ENCODE measurements at places on chromosomes 5 and 9.

GRCh38 chr5:53110156-53110555, 599 bp upstream of the MOCS2 start:
- no peak for DNase-seq

DNA sequence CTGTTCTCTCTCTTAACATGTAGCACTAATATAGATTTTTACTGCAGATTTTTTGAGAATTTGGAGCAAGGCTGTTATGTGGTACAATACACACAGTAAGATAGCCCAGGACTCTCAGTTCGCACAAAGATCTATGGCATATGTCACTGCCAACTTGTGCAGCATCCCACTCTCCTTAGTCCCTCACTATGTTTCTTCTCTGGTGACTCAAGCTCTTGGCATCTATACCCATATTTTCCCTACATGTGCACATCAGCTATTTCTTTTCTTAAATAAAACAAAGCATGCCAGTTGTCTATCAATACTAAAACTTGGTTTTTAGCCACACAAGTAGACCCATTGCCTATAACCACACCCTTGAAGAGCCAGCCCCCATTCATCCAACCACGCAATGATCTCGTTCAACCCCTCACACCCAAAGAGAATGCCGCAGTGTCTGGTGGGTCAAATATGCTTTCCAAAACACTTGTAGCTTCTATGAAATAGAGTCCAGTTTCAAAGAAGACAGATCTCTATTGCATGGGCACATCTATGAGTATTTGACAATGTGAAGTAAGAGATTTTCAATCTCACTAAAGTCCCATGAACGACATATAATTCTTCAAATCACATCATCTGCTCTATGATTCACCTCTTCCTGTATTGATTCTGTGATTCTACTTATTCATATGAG, 18.2 kb upstream of the IL7R start:
- no peak for DNase-seq

GRCh38 chr9:88106492-88106891, 31.8 kb downstream of the SPATA31C2 start:
- no peak for DNase-seq

DNA sequence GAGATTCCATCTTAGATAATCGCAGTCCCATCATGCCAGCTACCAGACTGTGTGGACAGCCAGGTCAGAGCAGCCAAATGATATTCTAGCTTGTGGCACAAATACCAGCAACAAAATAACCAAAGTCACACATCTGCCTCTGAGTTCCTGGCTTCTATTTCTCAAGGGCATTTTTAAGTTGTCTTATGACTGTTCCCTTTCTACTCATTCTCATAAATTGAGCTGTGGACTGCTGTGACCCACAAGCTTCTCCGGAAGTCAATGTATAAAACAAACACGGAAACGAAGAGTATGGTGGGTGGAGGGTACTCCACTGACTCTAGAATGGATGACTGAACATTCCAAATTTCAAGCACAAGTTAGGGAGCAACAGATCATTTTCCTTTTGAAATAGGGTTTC, 43.9 kb downstream of the PDCD1LG2 start:
- DNase-seq = no peak

GRCh38 chr5:180007582-180007981, 64.0 kb downstream of the RNF130 start:
- DNase-seq = no peak

- DNase-seq = no peak
Measured at GRCh38 chr9:16616686-16617085, 253.8 kb downstream of the BNC2 start.

DNA sequence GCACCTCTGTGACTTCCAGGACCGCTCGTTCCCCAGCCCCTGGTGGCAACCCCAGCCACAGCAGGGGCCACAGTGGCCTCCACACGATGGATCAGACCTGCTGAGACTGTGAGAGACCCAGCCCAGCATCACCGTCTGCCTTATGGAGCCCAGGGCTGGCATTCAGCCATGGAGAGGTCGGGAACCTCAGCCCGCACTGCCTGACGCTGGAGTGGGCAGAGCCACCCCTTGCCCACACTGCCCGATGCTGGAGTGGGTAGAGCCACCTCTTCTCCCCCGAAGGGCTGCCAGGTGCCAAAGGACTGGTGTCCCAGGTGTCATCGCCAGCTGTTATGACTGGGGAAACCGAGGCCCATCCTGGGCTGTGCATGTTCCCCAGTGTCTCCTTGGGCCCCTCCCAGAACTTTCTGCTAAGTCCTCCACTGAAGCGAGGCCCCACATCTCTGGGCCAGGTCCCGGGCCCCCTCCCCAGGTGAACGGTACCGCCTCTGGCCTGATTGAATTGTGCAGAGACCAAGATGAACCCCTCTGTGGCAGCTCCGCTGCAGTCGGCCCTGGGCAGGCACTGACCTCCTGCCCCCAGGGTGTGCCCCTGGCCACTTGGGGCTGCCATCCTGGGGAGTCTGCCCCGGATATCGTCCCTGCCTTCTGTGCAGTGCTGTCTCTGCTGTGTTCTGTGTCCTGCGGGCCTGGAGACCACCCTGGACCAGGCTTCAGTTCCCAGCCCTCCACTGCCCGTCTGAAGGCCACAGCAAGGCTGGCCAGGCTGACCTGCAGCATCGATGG, 137.1 kb downstream of the ADAMTS2 start:
- DNase-seq = no peak

DNA sequence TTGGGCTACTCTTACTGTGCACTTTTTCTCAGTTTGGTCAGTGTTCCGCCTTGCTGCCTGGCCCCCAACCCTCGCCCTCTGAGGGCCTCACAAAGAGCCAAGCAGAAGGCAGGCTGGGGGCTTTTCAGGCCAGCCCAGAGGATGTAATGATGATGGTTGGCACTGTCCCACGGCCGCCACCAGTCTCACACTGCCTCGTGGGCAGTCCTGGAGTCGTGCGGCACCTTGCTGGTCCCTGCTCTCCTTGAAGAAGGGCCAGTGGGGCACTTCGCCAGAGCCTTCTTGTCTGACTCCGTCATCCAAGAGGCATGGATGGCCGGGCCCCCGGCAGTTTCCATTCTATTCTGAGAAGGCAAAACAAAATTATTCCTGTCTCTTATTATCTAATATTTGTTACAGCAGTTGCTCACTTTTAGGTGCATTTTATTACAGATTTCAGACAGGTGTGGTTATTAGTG, 21.0 kb downstream of the TENT4A start:
- no peak for DNase-seq

- peak; percentile 57 for DNase-seq
Measured at GRCh38 chr9:20558566-20559016, 63.7 kb downstream of the MLLT3 start.

GRCh38 chr9:77588271-77588937, 59.7 kb downstream of the GNA14 start:
- DNase-seq = no peak

- no peak for DNase-seq
Measured at GRCh38 chr9:69371001-69371400, 46.0 kb downstream of the ENTREP1 start.

DNA sequence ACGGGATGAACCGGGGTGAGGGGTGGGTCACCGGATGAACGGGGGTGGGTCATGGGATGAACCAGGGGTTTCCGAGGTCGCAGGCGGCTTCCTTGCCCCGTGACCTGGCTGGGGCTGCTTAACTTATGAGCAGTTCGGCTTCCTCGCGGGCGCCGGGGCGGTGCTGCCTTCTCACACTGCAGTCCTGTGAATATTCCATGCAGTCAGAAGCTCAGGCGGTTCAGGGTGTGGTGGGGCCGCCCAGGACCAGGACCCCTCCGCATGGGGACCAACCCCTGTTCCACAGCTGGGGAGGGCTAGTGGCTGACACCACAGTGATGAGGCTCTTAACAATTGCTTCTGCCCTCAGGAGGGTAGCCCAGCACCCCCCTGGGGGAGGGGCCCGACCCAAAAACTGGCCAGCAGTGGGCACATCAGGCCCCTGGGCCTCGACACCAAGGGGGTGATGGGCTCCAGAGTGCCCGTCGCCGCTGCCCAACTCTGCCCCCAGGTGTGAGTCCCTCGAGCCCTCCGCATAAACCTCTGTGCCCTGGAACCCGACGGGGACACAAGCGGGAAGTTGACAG, 30.9 kb upstream of the SLC9A3 start:
- no peak for DNase-seq

DNA sequence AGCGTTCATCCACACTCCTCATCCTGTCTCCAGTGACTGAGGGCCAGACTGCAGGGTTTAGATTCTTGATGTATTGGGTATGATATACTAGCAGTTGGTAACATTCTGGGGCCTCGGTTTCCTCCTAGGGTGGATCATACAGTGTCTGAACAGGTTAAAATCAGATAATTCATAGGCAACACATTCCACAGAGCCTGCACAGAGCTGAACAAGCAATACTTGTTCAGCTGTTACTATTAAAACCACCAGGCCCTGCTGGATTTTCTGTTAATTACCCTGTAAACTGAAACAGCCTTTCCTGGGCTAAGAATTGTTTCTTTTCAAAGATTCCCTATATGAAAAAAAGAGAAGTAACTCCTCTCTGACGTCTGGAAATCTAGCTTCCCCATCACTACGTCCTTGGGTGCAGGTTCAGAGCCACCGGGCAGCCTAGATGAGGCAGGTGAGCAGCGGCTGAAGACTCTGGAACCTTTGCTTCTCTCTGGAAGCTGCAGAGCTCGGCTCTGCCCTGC, 1313.5 kb upstream of the WWC1 start:
- DNase-seq = no peak

DNA sequence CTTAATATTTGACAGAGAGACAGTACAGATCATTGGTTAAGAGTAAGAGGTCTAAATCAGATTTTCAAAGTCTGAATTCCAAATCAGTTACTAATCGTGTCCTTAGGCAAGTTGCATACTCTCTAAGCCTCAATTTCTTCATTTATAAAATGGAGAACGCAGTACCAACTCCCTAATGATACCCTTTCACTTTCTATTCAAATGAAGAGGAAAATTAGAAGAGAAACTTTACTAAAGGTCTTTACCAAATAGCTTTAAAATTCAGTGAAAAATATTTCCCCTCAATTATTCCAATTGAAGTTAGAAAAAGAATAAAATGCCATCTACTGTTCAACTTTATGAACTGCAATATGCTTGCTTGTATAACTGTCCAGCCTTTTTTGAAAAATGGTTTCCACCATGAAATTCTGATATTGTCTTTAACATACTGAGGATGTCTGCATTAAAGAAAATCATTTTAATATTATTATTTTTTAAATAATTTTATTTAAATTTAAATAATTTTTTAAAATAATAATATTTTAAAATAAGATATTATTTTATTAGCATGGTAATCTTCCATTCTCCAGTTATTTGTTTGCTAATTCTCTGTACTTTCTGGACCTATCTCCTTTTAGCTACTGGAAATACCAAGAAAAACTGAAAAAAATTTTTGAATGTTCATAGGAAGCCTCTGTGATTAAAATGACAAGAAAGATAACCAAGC, 36.0 kb downstream of the POC5 start:
- DNase-seq = no peak

DNA sequence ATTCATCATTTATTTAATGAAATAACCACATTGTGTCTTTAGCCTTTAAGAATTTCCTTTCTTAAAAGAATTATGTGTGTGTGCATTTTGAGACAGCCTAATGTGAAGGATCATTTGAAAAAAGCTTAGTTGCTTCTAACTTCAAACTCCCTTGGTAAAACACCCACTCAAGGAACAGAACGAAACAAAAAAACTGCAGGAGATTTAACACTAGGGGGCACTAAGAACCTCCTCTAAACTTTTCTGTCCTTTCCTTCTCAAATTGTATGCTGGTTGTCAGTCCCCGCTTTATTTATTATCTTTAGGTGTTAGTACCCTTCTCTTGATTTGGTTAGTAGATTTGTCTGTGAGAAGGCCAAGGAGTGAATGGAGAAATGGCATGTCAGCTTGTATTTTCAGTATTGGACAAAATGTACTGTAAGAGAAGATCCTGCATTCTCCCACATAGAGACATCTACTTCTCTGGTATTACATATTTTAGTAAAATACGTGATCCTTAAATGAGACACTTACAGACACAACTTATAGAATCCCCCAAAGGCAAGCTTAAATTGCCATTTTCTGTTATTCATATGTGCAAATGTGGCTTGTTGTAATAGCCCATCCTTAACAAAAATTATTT, 229.7 kb downstream of the MRPS30 start:
- no peak for DNase-seq
